ENCODE measurements at places on chromosomes 5 and 9. TPM values are rescaled to one million over a fixed set of nuclear protein-coding genes. Genes with fewer than 3 reads are reported as not detected.

The LECT2 gene
- total RNA-seq: not detected

The PCA3 gene
- total RNA-seq: not detected

The PURA gene
- total RNA-seq: 10.3 TPM

The STPG3 gene
- total RNA-seq: not detected

DNA sequence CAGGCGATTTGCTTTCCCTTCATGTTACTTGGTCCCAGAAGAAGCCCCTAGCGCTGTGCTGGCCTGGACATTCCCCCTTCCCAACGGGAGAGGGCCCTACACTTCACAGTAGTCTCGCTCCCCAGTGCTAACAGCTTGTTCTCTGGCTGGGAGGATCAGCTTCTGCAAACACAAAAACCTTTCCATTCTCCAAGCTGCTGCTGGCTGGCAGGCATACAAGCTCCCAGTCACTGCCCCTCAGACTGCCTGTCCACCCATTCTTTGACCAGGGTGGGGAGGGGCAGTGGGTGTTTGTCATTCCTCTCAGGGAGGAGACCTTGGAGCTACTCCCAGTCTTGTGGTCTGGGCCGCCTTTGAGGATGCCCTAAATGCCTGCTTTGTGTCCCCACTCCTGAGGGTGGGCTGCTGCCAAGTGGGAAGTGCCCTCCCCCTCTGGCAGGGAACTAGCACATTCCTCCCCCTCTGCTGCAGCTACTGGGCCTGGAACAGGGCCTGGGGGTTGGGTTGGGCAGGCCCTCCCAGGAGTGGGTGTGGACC lies 20.8 kb downstream of the ENHO start:
- H3K4me1 ChIP-seq: peaks cover 12% of the 10 kb centered on the region
- no peak for DNase-seq
- peaks cover 64% of the 10 kb centered on the region for H3K27me3 ChIP-seq

The TAF11L10 gene
- total RNA-seq: not detected

- H3K4me3 ChIP-seq: no peak overlapping the region
- peaks cover 8% of the 10 kb centered on the region for H3K4me1 ChIP-seq
Observed at GRCh38 chr5:176626876-176627236, 3.5 kb downstream of the SNCB start.

- DNase-seq: no peak
- H3K4me1 ChIP-seq: no peaks in the 10 kb centered on the region
- no peak overlapping the region for H3K4me3 ChIP-seq
- no peaks in the 10 kb centered on the region for H3K36me3 ChIP-seq
- peaks cover 4% of the 10 kb centered on the region for H3K27me3 ChIP-seq
Observed at GRCh38 chr9:80143899-80144298, 572.1 kb downstream of the TLE4 start.

- H3K36me3 ChIP-seq: peaks cover 4% of the 10 kb centered on the region
- H3K27ac ChIP-seq: peak overlapping the region; percentile 6
- no peak for DNase-seq
- no peaks in the 10 kb centered on the region for H3K27me3 ChIP-seq
- peaks cover 2% of the 10 kb centered on the region for H3K4me1 ChIP-seq
Observed at GRCh38 chr5:83097689-83098231, 20.4 kb downstream of the XRCC4 start.

- no peaks in the 10 kb centered on the region for H3K27me3 ChIP-seq
- DNase-seq: no peak
- H3K4me1 ChIP-seq: no peaks in the 10 kb centered on the region
- H3K27ac ChIP-seq: no peak overlapping the region
- no peak overlapping the region for H3K4me3 ChIP-seq
Observed at GRCh38 chr5:23368393-23368792, 139.0 kb upstream of the PRDM9 start.

- H3K4me3 ChIP-seq: no peak overlapping the region
- DNase-seq: no peak
- H3K27ac ChIP-seq: peak overlapping the region; percentile 84
Observed at GRCh38 chr5:43075319-43076293, 35.5 kb upstream of the ANXA2R start.

GRCh38 chr5:142446131-142446959 lies 121.5 kb upstream of the SPRY4 start:
- H3K4me1 ChIP-seq: peaks cover 16% of the 10 kb centered on the region
- no peak overlapping the region for H3K27ac ChIP-seq
- DNase-seq: no peak

DNA sequence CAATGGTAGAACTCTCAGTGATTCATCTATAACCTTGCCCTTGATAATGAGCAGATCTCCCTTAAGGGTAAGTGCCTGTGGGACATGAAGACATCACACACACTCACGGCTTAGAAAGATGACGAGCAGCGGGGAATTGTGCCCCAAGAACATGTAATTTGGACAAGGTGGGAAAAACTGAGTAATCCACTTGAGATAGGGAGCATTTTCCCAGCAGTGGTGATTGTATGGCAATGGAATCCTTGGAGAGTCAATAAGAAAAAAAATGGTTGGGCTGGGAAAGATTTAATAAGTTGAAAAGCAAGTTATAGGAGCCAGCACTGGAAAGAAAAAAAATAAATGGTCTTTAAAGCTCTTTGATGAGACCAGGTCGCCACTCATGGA lies 193.1 kb downstream of the GLIS3 start:
- no peak for DNase-seq
- H3K4me1 ChIP-seq: no peaks in the 10 kb centered on the region
- no peak overlapping the region for H3K4me3 ChIP-seq
- no peaks in the 10 kb centered on the region for H3K36me3 ChIP-seq
- peaks cover 14% of the 10 kb centered on the region for H3K27me3 ChIP-seq
- no peak overlapping the region for H3K27ac ChIP-seq

- H3K27me3 ChIP-seq: peaks cover 31% of the 10 kb centered on the region
- no peak overlapping the region for H3K4me3 ChIP-seq
- H3K27ac ChIP-seq: no peak overlapping the region
- H3K36me3 ChIP-seq: no peaks in the 10 kb centered on the region
- no peak for DNase-seq
Observed at GRCh38 chr5:180301253-180301652, 9.4 kb upstream of the MAPK9 start.

GRCh38 chr5:133820507-133820906 lies 147.9 kb downstream of the C5orf15 start:
- H3K36me3 ChIP-seq: peaks cover 3% of the 10 kb centered on the region
- H3K4me3 ChIP-seq: no peak overlapping the region
- H3K4me1 ChIP-seq: peaks cover 18% of the 10 kb centered on the region
- peaks cover 79% of the 10 kb centered on the region for H3K27me3 ChIP-seq

- peaks cover 50% of the 10 kb centered on the region for H3K4me1 ChIP-seq
- peak overlapping the region; percentile 98 for H3K27ac ChIP-seq
- DNase-seq: no peak
- no peaks in the 10 kb centered on the region for H3K27me3 ChIP-seq
- peaks cover 4% of the 10 kb centered on the region for H3K36me3 ChIP-seq
Observed at GRCh38 chr5:35803191-35803651, 53.5 kb upstream of the IL7R start.

The SLC25A48 gene
- not detected for total RNA-seq

DNA sequence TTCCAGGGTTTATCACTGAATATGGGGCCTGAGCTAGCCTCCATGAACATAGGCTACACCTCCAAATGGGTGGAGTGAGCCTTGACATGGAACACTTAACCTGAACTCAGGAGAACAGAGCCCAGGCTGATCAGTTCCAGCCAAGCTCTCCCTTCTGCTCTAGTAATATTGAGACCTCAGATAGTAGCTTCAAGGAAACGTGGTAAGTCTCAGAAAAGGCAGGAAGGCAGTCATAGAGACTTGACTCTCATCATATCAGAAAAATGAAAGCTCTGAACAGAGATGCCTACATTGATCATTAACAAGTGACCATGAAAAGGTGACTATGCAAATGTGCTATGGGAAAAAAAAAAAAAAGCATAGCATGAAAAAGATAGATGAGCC lies 40.5 kb upstream of the MYO10 start:
- peaks cover 8% of the 10 kb centered on the region for H3K27me3 ChIP-seq
- H3K4me3 ChIP-seq: no peak overlapping the region
- H3K4me1 ChIP-seq: no peaks in the 10 kb centered on the region
- no peaks in the 10 kb centered on the region for H3K36me3 ChIP-seq
- no peak overlapping the region for H3K27ac ChIP-seq
- no peak for DNase-seq

The MZB1 gene
- 2.2 TPM for total RNA-seq

The MLANA gene
- total RNA-seq: not detected

The TRIO gene
- total RNA-seq: 19.3 TPM

- H3K27me3 ChIP-seq: no peaks in the 10 kb centered on the region
- peaks cover 6% of the 10 kb centered on the region for H3K36me3 ChIP-seq
- H3K4me3 ChIP-seq: no peak overlapping the region
- DNase-seq: no peak
- H3K27ac ChIP-seq: no peak overlapping the region
Observed at GRCh38 chr5:108101130-108101529, 280.8 kb downstream of the FBXL17 start.

DNA sequence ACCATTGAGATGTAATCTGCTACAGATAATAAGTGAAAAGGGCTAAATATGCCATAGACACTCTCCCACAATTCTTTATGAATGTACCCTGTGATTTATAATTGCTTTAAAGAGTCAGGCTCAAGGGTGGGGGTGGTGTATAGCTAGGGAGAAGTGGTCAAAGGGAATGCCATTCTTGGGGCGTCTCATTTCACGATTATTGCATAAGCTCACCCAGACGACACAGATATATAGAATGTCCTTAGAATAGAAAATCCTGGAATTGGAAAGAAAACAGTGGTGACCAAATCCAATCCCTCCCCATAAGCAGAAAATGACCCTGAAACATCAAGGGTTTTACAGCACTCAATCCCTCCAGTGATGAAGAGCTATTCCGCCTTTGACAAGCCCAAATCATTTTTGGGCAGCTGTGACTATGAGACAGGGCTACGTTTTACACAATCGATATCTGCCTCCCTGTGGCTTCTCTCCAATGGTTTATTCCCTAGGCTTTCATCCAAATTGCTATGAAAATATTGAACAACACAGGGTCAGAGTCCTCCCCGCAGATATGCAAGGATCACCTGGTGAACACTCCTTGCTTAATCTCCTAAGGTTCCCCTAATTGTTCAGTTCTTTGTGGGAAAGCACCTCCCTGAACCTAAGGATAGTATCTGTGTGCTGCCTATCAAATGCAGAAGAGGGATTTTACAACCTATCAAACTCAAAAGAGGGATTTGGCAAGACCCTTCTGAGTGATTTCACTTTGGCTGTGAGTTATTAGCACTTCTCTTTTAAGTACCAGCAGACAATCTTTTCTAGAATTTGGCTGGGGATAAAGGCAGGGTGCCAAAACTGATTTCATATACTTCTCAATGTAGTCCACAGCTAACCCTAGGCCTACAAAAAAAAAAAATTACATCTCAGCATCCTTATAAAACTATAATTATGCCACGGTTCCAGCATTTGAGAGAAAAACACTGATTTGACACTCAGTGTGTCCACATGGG lies 144.9 kb upstream of the CDH6 start:
- H3K4me3 ChIP-seq: no peak overlapping the region
- no peaks in the 10 kb centered on the region for H3K4me1 ChIP-seq
- H3K36me3 ChIP-seq: no peaks in the 10 kb centered on the region
- no peak overlapping the region for H3K27ac ChIP-seq
- no peak for DNase-seq

GRCh38 chr5:10958728-10959127 lies 197.7 kb upstream of the DAP start:
- H3K27ac ChIP-seq: no peak overlapping the region
- H3K4me1 ChIP-seq: no peaks in the 10 kb centered on the region
- DNase-seq: no peak
- H3K27me3 ChIP-seq: no peaks in the 10 kb centered on the region

GRCh38 chr5:122906768-122907167 lies 61.4 kb downstream of the SNX24 start:
- H3K4me3 ChIP-seq: no peak overlapping the region
- no peak for DNase-seq
- no peaks in the 10 kb centered on the region for H3K36me3 ChIP-seq

The HTR4 gene
- not detected for total RNA-seq

The PTPDC1 gene
- total RNA-seq: 2.4 TPM

All from T-helper 17 cell (primary cell).